ENCODE measurements at places on chromosomes 6 and 20. TPM values are rescaled to one million over a fixed set of nuclear protein-coding genes. Genes with fewer than 3 reads are reported as not detected.
A peak's percentile ranks its signal among the peaks of the same experiment; 100 is the strongest.

The PLCB4 gene
- not detected for total RNA-seq

- no peak for ATAC-seq
Observed at GRCh38 chr20:12291386-12291785, 373.7 kb downstream of the BTBD3 start.

GRCh38 chr6:63415286-63415685 is 95.5 kb upstream of the LGSN start:
- ATAC-seq: no peak

- no peak for ATAC-seq
Observed at GRCh38 chr6:44659726-44660125, 272.2 kb downstream of the CDC5L start.

The LRRC1 gene
- 1.7 TPM for total RNA-seq

GRCh38 chr20:36717657-36718056 is 28.2 kb downstream of the NDRG3 start:
- no peak for ATAC-seq

GRCh38 chr6:43831191-43831590 is 61.2 kb downstream of the VEGFA start:
- ATAC-seq: no peak

The ACSS1 gene
- 8.4 TPM for total RNA-seq

GRCh38 chr20:50041246-50041873 is 58.6 kb downstream of the SNAI1 start:
- ATAC-seq: no peak

- ATAC-seq: no peak
Observed at GRCh38 chr20:36262440-36262839, 26.2 kb downstream of the AAR2 start.

GRCh38 chr6:106981926-106982325 is 7.4 kb upstream of the CD24 start:
- ATAC-seq: no peak

GRCh38 chr6:153729189-153729588 is 309.9 kb upstream of the OPRM1 start:
- no peak for ATAC-seq

The RCAN2 gene
- 0.95 TPM for total RNA-seq

The FAM83C gene
- not detected for total RNA-seq

- ATAC-seq: peak; percentile 16
Observed at GRCh38 chr6:166106076-166106686, 61.5 kb downstream of the TBXT start.

DNA sequence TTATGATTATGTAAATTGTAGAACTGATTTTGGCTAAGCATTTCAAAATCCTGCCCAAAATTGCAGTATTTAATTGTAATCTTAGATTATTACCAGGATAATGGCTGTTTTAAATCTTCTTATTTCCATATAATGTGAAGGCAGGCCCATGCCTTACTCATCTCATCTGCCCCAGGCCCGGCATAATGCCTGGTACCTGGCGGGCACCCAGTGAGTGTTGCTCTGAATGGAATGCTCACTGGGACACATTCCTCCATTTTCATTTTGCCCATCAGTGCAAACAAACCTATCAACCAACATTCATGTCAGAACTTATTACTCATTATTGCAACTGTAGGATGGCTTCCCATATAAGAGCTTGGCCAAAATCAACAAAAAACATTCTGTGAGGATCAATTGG is 22.8 kb downstream of the SAMD5 start:
- no peak for ATAC-seq

- no peak for ATAC-seq
Observed at GRCh38 chr6:43914272-43915147, 144.5 kb downstream of the VEGFA start.

Data from activated T-helper 17 cell treated with anti-CD3 and anti-CD28 coated beads, Interleukin-2, amount 50 U/mL, for 72 hours (primary cell).